A549 (cell line): ENCODE measurements at places on chromosomes 7 and 10.

DNA sequence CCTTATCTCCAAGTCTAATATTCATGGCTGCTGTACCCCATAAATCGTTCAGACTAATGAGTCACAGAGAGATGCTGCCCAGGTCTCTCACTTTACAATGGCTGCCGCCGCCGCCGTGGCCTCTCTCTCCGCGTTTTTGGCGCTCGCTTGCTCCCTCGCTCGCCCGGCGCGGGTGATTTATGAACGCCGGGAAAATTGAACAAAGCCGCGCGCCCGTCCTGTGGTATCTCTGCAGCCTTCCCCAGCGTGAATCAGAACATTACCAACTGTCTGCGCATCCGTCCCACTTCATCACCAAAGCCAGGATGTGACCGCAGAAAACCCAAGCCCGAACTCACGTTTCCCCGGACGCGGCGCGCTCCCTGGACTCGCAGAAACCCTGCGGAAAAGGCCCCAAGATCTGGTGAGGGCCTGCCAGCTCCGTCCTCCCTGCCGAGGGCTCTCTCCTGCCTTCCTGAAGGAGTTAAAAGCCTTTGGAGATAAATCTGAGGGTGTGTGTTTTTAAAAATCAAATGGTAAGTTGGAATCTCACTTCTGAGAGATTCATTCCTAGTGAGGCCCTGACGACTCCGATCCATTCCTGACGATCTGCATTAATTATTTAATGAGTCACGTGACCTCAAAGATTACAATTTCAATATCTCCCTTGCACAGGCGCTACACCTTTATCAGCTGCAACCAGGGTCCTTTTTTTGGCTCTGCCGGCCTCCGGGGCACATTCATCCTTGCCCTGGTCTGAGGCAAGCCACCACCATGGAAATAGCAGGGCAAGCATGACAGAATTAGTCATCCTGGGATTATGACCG lies 6.3 kb downstream of the HOXA4 start:
- DNase-seq, result no peak

DNA sequence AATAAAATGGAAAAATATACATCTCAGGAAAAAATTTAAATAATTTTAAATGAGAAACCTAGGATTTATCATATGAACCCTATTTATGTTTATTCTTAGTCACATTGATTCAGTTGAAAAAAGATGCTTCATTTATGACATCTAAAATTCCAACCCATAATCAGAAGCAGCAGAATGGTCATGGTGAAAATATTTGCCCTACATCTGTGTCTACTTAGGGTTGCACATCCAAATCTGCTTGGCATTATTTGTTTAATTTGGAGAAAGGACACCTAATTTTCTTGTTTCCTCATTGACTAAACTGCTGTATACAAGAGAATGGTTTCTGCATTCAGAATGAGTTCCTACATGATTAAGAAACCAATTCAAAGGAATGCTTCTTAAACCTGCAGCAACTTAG lies 72.9 kb upstream of the SKAP2 start:
- DNase-seq, result no peak

- DNase-seq, result no peak
Measured at GRCh38 chr10:116132780-116133399, 140.1 kb downstream of the GFRA1 start.

GRCh38 chr7:8637322-8637721 lies 203.9 kb downstream of the NXPH1 start:
- no peak for DNase-seq

- no peak for DNase-seq
Measured at GRCh38 chr10:43343126-43343525, 28.3 kb upstream of the FXYD4 start.

DNA sequence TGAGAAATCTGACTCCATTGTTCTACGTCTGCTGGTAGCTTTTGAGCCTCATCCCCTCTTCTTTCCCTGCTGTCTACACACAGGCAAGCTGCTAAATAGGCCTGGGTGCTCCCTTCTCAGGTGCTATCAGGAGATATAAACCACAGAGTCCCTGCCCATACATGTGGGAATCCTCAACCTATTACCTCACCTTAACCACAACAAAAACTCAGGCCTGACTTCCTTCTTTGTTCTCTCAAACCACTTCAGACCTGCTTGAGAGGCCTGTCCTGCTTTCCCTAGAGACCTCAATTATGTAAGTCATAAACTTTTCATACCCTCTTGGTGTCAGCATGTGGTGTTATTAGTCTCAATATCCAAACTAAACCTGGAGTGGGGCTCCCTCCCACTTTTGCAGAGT lies 75.0 kb upstream of the MAGI2 start:
- no peak for DNase-seq

DNA sequence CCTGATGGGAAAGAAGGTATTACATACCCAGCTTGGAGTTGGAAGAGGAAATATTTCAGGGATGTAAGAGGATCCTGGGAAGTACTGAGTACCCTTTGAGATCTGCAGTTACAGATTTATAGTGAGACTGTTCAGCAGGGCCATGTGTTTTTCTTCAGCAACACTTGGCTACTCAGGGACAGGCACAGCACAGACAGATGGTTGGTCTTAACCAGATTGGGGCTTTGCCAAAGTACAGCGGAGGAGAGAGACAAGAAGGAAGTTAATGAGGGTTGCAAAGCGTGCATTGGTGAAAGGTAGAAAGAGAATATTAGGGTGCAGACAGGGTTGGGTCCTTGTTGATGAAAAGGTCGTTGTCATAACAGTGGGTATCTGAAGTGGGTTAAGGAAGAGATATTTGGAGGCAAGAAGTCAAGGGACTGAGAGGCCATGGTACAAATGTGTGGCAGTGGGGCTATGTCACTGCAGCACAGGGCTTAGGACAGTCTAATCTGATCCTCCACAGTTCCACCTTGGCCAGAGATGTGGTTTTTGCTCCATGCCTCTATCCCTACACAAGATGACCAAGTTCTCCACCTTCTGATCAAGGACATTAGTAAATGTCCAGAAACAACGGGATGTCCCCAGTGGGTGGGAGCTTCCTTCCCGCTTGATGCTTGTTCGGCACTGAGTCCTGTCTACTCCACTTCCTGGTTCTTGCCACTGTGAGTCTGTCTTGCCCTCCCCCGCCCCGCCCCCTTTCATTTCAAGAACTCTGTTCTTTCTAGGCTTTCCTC lies 18.9 kb upstream of the DNAJC1 start:
- DNase-seq, result no peak

- DNase-seq, result no peak
Measured at GRCh38 chr10:5981529-5981928, 4.2 kb upstream of the IL15RA start.
